IMR-90 (cell line): ENCODE measurements at places on chromosomes 16 and 17. TPM values are rescaled to one million over a fixed set of nuclear protein-coding genes. Genes with fewer than 3 reads are reported as not detected.

DNA sequence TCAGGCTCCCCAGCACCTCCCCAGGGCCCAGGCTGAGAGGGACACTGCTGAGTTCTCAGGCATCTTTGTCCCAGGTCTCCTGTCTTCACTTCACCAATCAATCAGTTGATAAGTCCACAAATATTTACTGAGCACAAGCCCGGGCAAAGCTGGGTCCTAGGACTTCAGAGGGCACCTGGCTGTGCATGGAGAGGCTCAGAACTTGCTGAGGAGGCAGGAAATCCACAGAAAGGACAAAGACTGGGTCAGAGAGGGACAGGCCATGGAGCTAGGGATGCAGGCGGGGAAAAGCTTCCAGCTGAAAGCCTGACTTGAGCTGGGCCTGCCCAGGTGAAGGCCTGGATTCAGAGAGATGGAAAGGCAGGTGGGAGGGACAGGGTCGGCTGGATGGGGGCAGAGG is 33.2 kb upstream of the C1QL1 start:
- DNase-seq = no peak

Gene RCVRN
- not detected in 2 replicates for total RNA-seq

DNA sequence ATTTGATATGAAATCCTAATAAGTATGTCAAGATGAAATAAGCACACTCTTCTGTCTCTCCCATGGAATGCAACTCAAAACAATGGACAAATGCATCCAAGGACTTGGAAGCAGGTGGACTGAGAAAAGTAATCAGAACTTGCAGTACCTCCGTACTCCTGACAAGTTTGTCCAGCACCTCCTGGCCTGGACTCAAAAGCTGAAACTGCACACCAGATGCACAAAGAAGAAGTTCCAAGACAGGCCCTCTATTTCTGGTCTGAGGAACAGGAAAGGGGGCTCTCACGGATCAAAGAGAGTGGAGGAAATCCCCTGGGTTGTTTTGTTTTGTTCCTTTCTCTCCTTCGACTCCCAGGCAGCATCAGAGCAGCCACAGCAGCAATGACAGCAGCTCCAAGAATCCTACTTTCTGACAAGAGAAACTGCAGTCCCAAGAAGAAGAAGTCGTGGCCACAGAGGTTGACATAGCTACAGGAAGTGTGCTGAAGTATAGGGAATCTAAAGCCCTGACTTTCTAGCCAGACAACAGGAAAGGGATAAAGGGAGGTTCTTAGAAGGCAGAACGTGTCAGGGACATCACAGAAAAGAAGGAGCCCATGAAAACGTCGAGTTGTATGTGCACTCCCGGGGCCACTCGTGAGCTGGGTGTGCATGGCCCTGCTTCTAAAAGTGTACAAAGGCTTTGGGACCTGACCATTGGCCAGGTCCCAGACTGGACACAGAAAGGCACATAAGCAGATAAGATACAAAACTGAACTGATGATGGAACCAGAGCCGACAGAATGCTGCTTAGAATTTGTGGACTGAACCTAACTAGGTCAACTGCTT is 29.3 kb downstream of the AKAP10 start:
- DNase-seq = no peak

GRCh38 chr17:17309356-17309755 is 6.2 kb downstream of the NT5M start:
- DNase-seq = no peak

DNA sequence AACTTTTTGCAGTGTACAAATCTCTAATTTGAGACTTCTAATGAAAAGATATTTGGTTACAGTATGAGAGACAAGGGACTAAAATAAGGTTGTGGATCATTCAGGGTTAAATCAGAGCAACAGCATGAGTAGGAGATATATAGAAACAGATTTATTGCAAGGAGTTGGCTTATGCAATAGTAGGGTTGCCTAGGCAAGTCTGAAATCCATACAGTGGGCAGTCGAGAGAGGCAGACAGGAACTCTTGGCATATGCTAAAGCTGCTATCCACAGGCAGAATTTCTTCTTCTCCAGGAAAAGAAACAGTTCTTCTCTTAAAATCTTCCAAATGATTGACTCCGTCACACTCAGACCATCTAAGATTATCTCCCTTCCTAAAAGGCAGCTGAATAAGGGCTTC is 500.8 kb downstream of the MAF start:
- DNase-seq = no peak
